T-helper 17 cell (primary cell): ENCODE measurements at places on chromosomes 3 and 15.

DNA sequence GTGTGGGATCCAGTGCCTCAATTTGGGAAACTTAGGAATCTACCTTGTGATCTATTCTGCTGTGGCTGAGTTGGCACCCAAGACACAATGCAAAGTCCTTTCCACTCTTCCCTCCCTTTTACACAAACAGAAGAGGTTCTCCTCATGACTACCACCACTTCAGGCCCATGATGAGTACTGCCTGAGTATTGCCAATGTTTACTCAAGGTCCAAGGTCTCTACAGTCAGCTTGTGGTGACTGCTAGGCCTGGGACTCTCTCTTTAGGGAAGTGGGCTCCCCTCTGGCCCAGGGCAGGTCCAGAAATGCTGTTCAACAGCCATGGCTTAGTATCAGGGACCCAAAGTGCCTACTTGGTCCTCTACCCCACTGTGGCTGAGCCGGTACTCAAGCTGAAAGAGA is 56.8 kb upstream of the PEX5L start:
- DNase-seq, result no peak

DNA sequence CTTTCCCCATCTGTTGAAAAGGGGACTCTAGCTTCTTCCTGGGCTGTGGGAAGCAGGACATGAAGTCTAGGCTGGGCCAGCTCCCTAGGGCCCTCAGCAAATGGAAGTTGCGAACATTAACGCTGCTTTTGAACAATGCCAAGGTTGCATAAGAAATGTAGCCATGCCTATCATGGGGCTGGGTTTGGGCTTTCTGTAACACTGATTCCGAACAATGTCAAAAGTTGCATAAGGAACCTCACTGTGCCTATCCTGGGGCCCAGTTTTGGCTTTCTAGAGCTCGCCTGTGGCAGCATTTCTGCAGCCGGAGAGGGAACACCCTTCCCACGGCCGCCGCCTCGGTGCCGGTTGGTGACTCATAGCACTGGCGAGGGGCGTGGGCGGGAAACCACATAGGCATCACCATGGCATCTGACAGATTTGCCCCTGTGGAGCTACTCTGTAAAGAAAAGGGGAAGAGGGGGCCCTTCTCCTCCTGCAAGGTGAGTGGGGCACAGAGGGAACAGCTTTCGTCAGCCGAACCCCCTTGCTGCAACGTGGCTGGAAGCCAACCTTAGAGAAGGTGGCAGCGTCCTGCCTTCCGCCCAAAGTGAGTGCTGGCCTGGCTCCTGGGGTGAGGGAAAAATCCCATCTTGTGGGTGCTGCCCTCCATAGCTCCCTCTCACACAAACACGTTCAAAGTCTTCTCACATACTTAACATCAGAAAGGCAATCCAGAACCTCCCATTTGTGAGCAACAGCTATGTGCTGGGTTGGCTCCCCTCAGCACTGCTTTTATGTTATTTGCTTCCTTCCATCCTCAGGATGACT is 46.6 kb upstream of the ATP2B2 start:
- DNase-seq, result peak; percentile 45

DNA sequence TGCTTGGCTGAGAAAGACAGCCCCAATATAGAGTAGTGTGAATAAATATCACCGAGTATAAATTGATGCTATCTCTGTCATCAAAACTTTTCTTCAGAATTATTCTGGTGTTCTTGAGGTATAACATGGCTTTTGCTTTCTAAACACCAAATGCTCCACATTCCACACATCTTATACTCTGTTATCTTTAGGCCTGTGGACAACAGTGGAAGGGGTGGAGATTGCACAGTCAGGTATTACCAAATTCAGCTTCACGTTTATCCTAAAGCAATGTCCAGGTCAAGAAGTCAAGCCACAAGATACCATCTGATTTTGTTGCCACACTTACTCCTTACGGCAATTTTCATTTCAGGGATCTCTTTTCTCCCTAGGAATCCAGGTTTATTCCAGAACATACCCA is 394.8 kb downstream of the SI start:
- no peak for DNase-seq

DNA sequence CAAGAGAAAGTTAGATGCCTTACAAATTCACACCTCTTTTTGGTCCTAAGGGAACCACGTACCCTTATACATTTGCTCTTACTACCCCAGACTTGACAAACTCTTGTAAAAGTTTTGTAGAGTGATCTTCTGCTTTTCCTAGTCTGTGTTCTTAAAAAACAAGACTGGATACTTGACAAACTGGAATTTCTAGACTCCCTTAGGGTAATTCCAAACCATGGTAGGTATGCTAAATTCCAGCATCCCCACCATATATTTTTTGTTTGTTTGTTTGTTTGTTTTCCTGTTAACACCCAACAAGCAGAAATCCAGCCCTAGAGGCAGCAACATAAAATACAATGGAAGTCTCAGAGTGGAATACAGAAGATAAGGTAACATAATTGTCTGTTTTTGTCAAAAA is 280.7 kb upstream of the NR2F2 start:
- DNase-seq, result no peak

DNA sequence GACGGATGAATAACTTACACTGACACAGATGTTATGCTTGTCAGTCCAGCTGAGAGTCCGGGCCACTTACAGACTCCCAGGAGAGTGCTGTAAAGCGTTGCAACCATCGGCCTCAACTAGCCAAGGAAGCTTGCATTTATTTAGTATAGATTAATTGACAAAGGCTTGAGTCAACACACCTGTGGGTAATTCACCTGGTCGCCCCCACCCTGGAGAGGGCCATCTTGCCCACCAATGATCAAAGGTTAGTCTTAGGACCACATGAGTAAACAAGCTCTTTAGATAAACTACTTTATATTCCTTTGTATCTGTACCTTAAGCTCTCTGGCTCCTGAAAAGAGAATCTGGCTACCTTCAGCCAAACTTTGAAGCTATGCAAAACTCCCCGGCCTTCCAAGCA is 51.0 kb downstream of the PAK2 start:
- DNase-seq, result no peak

DNA sequence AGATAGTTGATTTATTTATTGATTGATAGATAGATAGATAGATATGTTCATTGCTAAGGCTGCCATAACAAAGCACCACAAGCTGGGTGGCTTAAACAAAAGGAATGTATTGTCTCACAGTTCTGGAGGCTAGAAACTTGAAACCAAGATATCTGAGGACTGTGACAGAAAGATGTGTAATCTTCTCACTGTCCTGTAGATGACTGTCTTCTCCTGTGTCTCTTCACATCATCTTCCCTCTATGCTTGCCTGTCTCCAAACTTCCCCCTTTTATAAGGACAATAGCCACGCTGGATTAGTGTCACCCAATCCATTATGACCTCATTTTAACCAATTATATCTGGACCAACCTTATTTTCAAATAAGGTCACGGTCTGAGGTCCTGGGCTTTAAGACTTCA is 40.9 kb downstream of the GNB4 start:
- no peak for DNase-seq

DNA sequence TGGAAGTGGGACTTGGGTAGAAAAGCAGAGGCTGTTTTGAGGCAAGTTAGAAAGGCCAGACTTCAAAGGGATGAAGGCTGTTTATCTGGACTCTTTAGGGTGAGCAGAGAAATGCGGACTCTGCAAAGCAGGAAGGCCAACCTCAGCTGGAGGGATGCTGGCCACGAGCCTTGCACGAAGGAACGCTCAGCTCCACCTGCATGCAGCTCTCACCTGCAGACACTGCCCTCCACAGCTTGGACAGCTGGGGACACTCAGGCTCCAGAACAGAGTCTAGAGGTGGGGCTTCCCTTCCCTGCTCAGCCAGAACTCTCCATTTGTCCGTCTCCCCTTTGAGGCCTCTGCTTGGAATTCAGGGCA is 229.7 kb downstream of the ADAMTS17 start:
- DNase-seq, result no peak

- no peak for DNase-seq
These were observed 43.7 kb upstream of the MAPKBP1 start for GRCh38 chr15:41730543-41730942.

GRCh38 chr15:75669191-75669878 is 21.6 kb downstream of the SNX33 start:
- no peak for DNase-seq

- no peak for DNase-seq
These were observed 17.4 kb upstream of the RAF1 start for GRCh38 chr3:12681089-12681942.

- no peak for DNase-seq
These were observed 114.1 kb downstream of the ZNF609 start for GRCh38 chr15:64574301-64575017.
